HepG2 (cell line): ENCODE measurements at places on chromosomes 11 and 22.

GRCh38 chr11:68929706-68930570 lies 26.2 kb downstream of the IGHMBP2 start:
- H3K36me3 ChIP-seq: peaks cover 65% of the 10 kb centered on the region
- H3K27ac ChIP-seq: no peak overlapping the region
- no peaks in the 10 kb centered on the region for H3K4me1 ChIP-seq
- H3K27me3 ChIP-seq: no peaks in the 10 kb centered on the region
- H3K4me3 ChIP-seq: no peak overlapping the region

- DNase-seq: no peak
- no peaks in the 10 kb centered on the region for H3K4me1 ChIP-seq
- H3K4me3 ChIP-seq: no peak overlapping the region
Measured at GRCh38 chr11:47415949-47416472, 7.6 kb downstream of the SLC39A13 start.

GRCh38 chr11:85266646-85267045 lies 360.5 kb downstream of the DLG2 start:
- no peak overlapping the region for H3K27ac ChIP-seq
- H3K36me3 ChIP-seq: no peaks in the 10 kb centered on the region
- no peaks in the 10 kb centered on the region for H3K27me3 ChIP-seq
- no peak overlapping the region for H3K4me3 ChIP-seq
- H3K4me1 ChIP-seq: no peaks in the 10 kb centered on the region

DNA sequence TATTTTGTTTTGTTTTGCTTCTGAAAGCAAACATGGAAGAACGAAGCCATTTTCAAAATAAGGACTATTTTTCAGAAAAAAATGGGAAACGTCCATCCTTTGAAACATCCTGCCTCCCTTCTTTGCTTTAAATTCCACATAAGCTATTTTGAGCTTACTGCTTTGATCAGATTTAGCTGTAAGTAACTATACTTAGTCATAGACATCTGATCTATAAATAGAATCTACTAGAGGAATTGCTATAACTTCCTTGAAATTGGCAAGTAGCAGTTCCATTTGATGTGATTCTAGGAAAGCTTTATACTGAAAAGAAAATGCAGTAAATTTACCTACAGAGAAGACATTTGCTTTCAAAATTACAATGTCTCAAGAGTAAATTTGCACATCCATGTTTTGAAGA lies 305.8 kb downstream of the TTC28 start:
- DNase-seq: no peak
- H3K4me1 ChIP-seq: no peaks in the 10 kb centered on the region
- no peak overlapping the region for H3K27ac ChIP-seq
- no peaks in the 10 kb centered on the region for H3K27me3 ChIP-seq
- no peak overlapping the region for H3K4me3 ChIP-seq
- no peaks in the 10 kb centered on the region for H3K36me3 ChIP-seq

- H3K27me3 ChIP-seq: no peaks in the 10 kb centered on the region
- no peak overlapping the region for H3K4me3 ChIP-seq
- H3K36me3 ChIP-seq: no peaks in the 10 kb centered on the region
- no peak for DNase-seq
- no peak overlapping the region for H3K27ac ChIP-seq
- H3K4me1 ChIP-seq: no peaks in the 10 kb centered on the region
Measured at GRCh38 chr11:123778511-123778910, 24.2 kb upstream of the OR6X1 start.

- H3K4me3 ChIP-seq: no peak overlapping the region
- H3K27ac ChIP-seq: no peak overlapping the region
- DNase-seq: no peak
Measured at GRCh38 chr22:38465673-38466490, 2.0 kb upstream of the KDELR3 start.

DNA sequence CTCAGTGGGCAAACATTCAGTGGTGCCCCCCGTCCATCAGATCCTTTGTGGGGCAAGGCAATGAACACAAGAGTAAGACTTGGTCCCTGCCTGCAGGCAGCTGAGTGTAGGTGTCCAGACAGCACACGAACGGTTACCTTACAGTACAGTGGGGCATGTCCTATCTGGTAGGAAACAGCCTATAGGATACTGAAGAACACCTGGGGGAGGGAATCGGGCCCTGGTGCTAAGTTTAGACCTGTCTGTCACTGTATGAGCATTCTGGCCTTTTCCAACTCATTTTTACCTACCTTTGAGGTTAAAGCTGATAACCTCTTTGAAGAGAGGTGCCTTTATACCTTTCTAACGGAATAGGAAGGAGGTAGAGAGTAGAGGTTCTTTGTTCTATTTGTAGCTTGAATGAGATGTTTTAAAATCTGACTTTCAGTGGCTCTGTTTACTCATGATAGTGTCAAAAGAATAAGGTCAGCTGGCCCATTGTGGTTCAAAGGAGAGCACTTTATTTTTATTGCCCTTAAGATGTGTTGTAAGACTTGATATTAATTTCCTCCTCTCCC lies 8.9 kb downstream of the ZNRF3 start:
- peak overlapping the region; percentile 65 for H3K27ac ChIP-seq
- DNase-seq: peak; percentile 87
- H3K27me3 ChIP-seq: no peaks in the 10 kb centered on the region
- peaks cover 35% of the 10 kb centered on the region; the same call in 2 of the 3 replicates for H3K36me3 ChIP-seq
- no peak overlapping the region for H3K4me3 ChIP-seq

DNA sequence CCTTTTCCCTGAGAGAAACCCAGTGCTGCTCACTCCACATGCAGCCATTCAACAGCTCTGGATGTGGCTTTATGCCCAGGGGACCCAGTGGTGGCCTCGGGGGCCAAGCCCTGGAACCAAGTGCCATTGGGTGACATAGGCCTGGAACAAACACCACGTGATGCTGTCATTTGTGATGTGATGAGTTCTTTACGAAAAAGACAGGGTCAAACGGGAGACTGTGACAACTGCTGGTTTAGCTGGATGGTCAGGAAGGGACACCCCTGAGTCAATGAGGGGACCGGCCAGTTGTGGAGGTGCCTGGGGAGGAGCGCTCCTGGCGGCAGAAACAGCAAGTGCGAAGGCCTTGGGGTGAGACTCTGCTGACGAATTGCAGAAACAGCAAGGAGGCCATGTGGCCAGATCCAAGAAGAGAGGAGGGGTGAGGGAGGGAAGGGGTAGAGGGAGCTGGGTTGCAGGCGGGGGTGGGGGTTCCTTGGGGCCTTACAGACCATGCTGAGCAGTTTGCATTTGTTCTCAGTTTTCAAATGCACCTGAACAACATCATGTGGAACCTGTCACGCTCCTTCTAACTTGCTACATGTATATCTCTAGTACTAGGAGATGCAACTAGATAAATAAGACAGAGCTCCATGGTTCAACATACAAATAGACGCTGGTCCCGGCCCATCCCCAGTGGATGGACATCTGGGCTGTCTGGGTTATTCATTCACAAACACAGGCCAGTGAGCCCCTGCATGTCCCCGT lies 56.1 kb downstream of the IGLL5 start:
- peaks cover 1% of the 10 kb centered on the region; the same call in 1 of the 2 replicates for H3K27me3 ChIP-seq
- no peak overlapping the region for H3K4me3 ChIP-seq
- no peaks in the 10 kb centered on the region for H3K36me3 ChIP-seq
- peaks cover 19% of the 10 kb centered on the region for H3K4me1 ChIP-seq
- H3K27ac ChIP-seq: no peak overlapping the region

GRCh38 chr22:27671413-27671935 lies 130.1 kb downstream of the MN1 start:
- H3K27me3 ChIP-seq: no peaks in the 10 kb centered on the region
- no peaks in the 10 kb centered on the region for H3K36me3 ChIP-seq
- no peak for DNase-seq
- H3K4me1 ChIP-seq: peaks cover 64% of the 10 kb centered on the region
- peak overlapping the region; percentile 58 for H3K4me3 ChIP-seq
